ENCODE measurements at places on chromosomes 16 and 17.

- no peak for DNase-seq
Measured at GRCh38 chr17:64355536-64356303, 34.9 kb downstream of the PECAM1 start.

DNA sequence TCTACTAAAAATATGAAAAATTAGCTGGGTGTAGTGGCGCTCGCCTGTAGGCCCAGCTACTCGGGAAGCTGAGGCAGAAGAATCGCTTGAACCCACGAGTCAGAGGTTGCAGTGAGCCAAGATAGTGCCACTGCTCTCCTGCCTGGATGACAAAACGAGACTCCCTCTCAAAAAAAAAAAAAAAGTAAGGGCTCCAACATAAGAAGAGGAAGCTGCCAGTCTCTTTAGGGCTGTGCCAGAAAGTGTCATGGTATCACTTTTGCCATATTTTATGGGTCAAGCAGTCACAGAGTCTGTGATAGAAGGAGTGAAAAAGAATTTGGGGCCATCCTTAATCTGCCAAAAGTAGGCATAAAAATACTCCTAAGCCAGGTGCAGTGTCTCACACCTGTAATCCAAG lies 1.4 kb upstream of the PIPOX start:
- DNase-seq: no peak

- no peak for DNase-seq
Measured at GRCh38 chr17:50684612-50685333, 22.9 kb downstream of the ANKRD40 start.

DNA sequence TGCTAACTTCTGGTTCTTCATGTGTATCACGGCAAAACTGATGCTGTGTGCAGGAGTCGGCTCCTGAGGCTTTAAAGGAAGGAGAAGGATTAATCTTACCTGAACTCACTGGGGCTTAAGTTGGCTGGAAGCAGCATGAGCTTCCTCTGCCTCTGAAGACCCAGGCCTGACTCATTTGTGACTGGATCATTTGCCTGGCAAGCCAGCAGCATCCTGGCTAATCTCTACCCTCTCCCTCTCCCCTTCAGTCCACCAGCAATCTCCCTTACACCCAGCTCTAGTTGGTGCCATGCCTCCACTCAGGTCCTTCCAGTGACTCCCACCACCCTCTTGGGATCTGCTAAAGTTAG lies 150.3 kb downstream of the IRX3 start:
- DNase-seq: no peak

GRCh38 chr17:4766723-4767122 lies 5.0 kb upstream of the TM4SF5 start:
- no peak for DNase-seq

DNA sequence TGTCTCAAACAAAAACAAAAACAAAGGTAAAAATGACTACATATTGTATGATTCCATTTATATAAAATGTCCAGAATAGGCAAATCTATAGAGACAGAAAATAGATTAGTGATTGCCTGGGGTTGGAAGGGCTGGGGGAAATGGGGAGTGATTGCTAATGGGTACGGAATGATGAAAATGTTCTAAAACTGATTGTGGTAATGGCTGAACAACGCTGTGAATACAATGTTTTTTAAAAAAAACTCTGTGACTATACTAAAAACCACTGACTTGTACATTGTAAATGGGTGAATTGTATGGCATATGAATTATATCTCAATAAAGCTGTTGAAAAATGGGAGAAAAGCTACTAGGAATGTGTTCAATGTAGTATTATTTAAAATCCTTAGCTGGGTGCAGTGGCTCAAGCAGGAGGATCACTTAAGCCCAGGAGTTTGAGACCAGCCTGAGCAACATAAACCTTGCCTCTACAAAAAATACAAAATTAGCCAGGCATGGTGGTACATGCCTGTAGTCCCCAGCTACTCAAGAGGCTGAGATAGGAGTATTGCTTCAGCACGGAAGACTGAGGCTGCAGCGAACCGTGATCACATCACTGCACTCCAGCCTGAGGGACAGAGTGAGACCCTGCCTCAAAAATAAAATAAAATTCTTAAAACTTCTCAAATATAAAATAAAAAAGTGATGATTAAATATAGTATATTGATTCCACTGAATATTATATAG lies 47.9 kb downstream of the TOM1L2 start:
- DNase-seq: no peak
